HT1080 (cell line): ENCODE measurements at places on chromosomes 11 and 22. TPM values are rescaled to one million over a fixed set of nuclear protein-coding genes. Genes with fewer than 3 reads are reported as not detected.

DNA sequence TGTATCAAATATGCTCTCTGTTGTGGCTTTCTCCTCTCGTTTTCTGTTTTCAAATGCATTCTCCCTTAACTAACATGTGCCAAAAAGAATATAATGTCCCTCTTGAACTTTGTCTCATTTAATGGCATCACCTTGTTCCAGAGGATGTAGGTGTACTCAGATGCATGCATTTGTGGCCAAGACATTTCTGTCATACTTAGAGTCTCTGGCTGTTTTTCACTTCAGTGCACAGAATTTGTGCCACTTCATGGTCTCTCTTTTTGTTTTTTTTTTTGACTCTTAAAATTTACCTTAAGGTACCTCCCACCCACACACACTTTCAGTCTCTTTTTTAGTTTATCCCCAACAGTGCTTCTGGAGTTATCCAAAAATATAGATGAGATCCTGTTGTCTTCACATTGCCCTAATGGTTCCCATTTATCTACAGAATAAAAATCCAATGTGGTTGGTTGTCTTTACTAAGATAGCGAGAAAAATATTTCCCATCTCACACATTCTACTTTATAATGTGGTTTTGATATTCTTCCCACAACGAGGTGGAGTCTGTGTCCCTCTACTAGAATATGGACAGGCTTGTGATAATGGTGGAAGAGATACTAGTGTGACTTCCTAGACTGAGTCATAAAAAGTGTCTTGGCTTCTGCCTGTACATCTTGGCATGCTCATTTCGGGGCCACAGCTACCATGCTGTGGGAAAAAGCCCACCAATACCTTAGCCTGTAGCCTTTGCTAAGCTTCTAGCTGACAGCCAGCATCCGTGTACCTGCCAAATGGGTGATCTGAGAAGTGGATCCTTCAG lies 125.8 kb downstream of the DDX10 start:
- DNase-seq = no peak

DNA sequence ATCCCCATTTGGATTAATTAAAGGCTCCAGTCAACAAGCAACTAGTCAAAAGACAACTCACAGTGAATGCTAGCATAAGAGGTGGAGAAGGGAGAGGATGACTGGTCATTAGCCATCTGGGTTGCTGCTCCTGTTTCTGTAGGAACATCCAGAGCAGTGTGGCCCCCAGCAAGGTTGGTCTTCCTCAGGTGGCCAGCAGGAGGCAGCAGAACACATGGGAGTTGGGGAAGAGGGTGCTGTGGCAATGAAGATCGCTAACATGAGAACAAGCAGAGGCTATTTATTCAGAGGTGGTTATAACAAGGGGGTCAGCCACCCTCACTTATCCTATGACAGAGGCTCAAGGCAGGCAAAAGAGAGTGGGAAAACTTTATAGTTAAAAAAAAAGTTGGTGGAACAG lies 21.3 kb downstream of the IZUMO1R start:
- peak; percentile 58 for DNase-seq

Gene CXCR5
- not detected in 2 replicates for total RNA-seq

DNA sequence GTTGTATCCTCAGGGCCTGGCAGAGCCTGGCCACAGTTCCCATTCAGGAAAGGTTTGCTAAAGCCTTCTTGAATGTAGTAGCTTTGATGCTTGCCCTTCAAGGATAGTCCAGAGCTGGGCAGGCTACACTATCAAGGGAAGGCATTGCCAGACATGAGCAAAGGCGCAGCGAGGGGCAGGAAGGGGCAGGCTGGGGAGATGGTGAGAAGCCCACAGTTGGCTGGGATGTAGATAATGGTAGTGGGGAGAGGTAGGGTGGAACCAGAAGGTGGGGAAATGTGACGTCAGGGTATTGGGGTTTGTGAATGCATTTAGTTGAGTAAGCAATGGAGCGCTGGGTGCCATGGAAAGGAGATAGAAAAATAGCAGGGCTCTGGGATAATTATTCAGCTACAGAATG lies 28.6 kb downstream of the LRRC32 start:
- DNase-seq = no peak

Gene RCN1
- 156 and 186 TPM in 2 replicates for total RNA-seq

Gene KRTAP5-7
- not detected in 2 replicates for total RNA-seq
